ENCODE measurements at places on chromosomes 5 and 9.

DNA sequence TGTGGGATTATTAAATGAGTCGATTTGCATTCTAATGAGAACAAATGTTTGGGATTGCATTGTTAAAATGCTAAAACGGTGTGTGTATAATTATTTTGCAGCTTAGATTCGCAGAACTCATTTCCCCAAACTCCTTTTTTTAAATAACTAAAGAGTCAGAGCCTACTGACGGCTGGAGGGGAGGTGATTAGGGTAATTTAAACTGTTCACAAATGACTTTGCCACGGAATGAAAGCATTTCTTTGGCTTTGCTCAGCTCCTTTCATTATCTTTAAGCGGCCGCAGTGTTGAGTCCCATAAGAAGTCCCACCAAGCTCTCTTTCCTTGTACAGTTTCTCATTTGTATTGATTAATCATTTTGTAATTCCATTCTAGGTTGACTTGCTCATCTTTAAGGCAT, 1632.8 kb downstream of the MAT2B start:
- DNase-seq = no peak

DNA sequence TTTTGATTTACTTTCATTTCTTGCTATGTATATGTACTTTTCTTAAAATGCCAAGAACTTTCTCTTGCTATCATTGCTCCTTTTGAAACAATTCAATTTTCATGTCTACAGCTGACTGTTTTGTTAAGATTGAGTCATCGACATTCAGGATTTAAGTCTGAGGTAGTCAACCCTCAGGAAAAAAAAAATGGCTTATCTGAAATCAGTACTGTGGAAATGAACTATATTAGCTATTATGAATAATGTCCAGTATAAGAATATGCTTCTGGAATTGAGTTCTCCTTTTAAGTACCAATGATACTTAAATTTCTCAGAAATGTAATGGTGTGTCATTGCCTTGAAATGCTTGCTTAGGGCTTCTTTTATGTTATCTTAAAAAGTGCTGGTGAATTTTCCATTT, 37.9 kb downstream of the TNFAIP8 start:
- DNase-seq = no peak

GRCh38 chr9:104970271-104970987, 42.5 kb upstream of the ABCA1 start:
- DNase-seq = no peak

DNA sequence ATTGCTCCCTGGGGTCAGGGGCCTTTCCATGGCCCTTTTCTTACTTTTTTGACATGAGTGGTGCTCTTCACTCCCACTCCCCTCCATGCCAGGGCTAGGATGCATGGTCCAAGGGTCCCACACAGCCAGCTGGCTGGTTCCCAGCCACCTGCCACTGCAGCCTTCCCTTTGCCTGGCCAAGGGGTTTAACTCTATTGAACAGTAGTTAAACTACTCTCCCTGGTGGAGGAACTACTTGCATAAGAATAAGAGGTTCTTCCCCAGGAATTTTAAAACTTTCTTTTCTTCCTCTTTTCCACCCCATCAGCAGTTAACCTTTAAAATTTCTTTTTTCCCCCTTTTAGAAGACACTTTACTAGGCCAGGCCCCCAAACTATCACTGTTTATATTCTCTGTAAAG, 1532.8 kb upstream of the ACO1 start:
- no peak for DNase-seq

GRCh38 chr5:134541736-134542376, 16.4 kb downstream of the JADE2 start:
- no peak for DNase-seq

GRCh38 chr5:138783976-138784375, 30.8 kb downstream of the CTNNA1 start:
- no peak for DNase-seq

DNA sequence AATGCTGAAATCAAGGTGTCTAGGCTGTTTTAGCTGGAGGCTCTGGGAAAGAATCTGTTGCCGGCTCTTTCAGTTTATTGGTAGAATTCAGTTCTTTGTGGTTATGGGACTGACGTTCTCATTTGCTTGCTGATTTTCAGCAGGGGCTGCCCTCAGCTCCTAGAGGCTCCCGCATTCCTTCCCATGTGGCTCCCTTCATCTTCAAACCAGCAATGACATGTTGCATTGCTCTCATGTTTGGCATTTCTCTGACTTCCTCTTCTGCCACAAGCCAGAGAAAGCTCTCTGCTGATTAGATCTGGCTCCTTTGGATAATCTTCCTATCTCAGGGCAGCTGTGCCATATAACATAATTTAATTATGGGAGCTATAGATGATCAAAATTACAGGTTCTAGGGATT, 360.3 kb downstream of the LRRC70 start:
- DNase-seq = no peak

DNA sequence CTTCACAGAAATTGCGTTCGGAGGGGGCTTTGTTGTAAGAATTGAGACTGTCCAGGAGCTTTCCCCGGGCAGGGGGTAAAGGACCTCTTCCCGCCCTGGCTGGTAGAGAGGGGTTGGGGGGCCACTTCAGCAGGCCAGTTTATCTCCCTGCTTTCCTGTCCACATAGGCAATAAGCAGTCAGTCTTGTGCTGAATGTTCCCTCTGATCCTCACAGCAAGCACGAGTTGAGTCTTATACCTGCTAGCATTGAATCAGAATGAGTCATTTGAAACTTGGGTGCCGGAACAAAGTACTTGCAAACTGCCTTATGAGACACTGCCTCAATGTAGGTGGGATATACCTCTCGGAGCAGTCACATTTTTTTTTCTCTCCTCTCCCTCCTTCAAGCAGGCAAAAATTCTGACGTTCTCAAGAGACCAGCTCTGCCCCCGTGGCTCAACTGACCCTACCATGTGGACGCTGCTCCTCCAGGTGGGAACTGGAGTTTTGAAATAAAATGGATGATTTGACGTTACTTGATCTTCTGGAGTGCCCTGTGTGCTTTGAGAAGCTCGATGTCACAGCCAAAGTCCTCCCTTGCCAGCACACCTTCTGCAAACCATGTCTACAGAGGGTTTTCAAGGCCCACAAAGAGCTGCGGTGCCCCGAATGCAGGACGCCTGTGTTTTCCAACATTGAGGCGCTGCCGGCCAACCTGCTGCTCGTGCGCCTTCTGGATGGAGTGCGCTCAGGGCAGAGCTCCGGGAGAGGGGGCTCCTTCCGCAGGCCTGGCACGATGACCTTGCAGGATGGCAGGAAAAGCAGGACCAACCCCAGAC, 1.3 kb downstream of the SH3RF2 start:
- no peak for DNase-seq

DNA sequence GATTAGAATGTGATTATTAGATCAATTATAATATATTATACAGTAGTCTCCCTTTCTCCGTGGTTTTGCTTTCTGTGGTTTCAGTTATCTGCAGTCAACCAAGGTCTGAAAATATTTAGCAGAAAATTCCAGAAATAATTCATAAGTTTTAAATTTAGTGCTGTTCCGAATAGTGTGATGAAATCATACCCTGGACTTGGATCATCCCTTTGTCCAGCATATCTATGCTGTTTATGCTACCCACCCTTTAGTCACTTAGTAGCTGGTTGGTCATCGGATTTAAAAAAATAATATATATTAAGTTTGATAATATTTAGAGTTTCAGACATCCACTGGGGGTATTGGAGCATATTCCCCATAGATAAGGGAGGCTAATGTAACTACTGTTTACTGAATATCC, 19.6 kb downstream of the RMI1 start:
- DNase-seq = no peak

DNA sequence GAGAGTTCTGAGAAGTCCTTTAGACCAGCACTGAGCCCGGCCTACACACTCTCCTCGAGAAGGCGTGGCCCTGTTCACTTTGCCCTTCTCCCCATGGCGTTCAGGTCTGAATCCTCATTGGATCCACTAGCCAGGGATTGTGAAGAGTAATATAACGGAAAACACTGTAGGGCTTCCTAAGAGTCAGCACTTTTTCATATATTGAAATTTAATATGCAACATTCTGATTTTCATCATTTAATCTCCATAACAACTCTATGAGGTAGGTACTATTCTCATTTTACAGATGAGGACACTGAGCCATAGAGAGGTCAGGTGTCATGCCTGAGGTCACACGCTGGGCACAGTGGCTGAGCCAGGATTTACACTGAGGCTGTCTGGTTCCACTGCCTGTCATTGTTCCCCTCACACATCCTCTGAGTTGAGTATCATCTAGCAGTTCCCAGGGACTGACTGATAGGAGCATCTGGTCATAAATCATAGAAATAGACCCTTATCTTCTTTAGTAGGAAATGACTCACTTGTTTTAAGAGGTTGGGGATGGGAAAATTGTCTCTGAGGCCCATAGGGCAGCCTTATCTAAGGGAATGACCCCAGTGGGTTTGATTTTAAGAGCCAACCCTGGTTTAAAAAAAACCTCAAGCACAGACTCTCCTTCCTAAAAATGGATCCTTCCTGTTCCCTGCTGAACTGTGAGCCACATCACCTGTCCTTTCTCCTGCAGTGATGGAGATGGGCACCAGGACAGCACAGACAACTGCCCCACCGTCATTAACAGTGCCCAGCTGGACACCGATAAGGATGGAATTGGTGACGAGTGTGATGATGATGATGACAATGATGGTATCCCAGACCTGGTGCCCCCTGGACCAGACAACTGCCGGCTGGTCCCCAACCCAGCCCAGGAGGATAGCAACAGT, 41.2 kb downstream of the THBS4 start:
- no peak for DNase-seq

DNA sequence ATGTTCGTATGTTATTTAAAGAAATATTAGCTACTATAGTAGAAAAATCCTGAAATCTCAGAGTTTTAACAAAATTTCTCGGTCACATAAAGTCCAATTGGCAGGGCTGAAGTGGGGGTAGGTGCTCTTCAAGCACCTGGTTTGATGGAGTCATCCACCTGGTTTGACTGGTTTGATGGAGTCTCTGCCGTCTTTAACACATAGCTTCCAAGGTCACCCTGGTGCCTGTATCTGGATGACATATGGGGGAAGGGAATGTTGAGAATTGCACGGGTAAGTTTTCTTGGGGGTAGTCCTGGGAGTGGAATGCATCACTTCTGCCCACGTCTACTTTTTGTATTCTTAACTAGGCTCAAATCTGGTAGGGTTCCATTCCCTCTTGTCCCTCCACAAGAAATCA, 351.2 kb downstream of the SH3GL2 start:
- DNase-seq = no peak

- DNase-seq = no peak
These were observed 29.8 kb downstream of the AHRR start for GRCh38 chr5:351084-351920.

DNA sequence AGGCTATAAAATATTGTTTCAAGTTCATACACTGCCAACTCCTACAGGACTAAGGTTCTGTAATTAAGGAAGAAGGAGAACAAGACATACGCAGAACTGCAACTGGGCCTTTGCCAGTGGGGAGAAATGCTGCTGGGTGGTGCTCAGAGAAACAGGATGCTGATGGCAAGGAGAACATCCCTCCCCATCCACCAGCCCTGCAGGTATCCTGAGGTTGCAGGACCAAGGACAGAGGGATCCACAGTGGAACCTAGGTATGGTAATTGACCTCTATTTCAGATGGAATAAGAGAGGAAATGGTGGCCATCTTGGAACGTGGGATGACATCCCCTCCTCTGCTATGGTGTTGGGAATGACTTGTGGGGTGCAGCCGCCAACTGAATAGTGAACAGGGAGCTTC, 206.3 kb upstream of the S1PR3 start:
- DNase-seq = no peak
